ENCODE measurements at places on chromosomes 12 and 14.

DNA sequence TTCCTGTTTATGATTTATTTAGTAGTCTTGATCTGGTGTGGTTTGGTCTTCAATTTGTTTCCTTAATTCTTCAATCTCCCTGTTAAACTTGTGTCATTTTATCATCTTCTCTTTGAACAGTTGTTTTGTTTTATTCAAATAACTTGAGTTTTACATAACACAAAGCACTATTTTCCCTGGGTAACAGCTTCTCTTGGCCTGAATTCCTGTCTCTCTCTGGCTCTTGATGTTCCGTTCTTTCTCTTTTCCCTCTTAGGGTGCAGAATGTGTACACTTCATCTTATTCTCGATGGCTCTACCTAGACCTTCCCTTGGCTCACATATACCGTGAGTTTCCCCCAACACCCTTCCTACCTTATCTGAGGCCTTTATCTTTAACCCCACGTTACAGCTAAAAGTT lies 36.8 kb upstream of the VPS33A start:
- DNase-seq: no peak

GRCh38 chr12:70982991-70983390 lies 62.5 kb upstream of the PTPRR start:
- no peak for DNase-seq

DNA sequence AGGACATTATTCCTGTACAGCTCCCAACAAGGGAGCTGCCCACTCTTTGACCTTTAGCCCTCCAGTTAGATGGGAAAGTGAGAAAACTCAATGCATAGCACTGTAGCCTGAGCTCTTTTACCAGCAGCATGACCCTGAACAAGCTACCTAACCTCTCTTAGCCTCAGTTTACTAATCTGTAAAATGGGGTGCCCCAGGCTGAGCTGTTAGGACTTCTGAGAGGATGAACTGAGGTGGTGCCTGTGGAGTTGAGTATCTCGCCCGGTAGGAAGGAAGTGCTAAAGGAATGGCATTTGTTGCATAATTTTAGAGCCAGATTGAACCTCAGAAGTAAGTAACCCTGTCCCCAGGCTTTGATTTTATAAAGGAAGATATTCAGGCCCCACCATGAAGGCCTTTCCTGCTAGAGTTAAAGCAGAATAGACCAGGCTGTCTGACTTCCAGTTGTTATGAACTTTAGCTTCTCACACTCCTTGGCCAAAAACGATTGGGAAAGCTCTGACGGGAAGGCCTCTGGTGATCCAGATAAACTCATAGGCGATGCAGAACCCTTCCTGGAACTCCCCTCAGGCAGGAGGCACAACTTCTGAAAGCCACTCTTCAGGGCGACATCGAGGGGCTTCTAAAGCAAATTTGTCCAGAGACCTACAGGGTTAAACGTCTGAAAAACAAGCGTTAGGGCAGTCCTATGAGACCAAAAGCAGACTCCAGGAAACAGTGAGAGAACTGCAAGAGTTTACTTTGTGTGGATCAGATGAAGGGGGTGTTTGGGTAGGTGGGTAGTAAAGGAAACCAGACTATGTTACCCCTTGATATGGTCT lies 2.5 kb upstream of the SERPINA10 start:
- DNase-seq: no peak

DNA sequence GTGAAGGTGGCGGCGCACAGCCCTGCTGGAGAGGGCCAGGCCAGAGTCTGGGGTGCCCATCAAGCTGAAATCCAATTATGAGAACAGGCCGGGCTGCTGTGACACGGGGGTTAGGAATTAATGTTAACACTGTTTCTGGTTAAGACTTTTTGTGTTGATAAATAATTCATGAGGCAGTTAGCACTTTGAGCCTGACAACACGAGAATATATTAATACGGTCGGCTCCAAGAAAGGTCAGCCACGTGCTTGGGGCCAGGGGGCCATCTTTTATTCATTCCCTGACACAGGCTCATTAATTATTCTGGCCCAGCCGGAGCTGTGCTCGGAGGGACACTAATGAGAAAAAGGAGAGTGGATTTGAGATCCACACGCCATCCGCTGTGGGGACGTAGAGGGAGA lies 45.1 kb downstream of the FBRSL1 start:
- no peak for DNase-seq

DNA sequence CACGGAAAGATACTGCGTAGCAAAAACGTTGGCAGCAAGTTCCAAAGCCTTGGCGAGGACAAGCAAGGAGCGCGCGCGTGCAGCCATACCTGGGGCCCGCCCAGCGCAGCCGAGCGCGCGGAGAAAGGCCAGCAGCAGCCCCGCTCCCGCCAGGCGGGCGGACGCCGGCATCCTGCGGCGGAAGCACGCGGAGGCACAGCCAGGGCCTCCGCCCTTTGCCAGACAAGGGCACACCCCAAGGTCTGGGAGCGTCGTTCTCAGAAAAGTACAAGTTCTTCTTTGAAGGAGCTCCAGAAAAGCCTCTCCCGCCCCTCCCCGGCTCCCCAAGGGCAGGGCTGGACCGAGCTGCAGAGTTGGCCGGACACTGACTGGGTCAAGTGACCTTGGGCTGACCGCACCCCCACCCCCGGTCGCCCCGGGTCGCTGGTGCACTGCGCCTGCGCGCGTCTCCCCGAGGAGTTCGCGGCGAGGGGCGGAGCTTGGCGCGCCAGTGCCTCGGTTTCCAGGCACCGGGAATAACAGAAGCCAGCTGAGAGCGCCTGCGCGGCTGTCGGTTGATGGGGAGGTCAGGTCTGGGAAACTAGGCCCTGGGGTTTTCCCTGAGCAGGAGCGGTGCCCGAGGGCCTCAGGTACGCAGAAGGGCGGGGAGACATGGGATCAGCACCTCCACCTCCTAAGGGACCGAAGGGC lies at the start of gene ZC2HC1C:
ZC2HC1C (plus strand) TSS at position 521 of the 690 bp plus-strand sequence. CDS start 933 bp downstream, outside the sequence.
- DNase-seq: peak; percentile 74
